ENCODE measurements at places on chromosomes 6 and 20.

GRCh38 chr20:21361266-21361665 lies 36.1 kb downstream of the NKX2-4 start:
- DNase-seq: no peak

DNA sequence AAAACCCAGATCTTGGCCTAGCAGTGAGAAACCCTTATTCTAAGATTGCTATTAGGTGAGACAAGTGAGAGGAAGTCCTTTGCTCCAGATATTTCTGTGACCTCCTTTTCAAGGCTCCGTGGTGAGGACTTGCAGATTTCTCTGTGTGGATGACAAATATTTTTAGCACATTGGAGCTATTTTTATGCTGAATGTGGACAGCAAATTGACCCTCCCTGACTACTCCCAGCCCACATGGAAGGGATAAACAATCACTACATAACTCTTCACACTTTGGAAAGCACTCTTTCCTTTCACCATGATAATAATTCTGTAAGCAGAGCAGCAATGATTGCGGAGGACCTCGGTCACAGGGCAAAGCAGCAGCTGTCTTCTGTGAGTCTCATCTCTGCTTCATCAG lies 88.0 kb upstream of the ADGRF1 start:
- DNase-seq: no peak

GRCh38 chr6:118317581-118318563 lies 230.2 kb upstream of the PLN start:
- no peak for DNase-seq

GRCh38 chr20:52001999-52002666 lies 189.4 kb downstream of the ZFP64 start:
- no peak for DNase-seq

GRCh38 chr6:107550241-107550840 lies 60.4 kb downstream of the SOBP start:
- DNase-seq: no peak

Data from activated CD8-positive, alpha-beta memory T cell treated with anti-CD3 and anti-CD28 coated beads for 24 hours (primary cell).